ENCODE measurements at places on chromosomes 6 and 20.

- no peak for DNase-seq
Observed at GRCh38 chr20:51513545-51513944, 29.0 kb downstream of the NFATC2 start.

- no peak for DNase-seq
Observed at GRCh38 chr6:43361269-43361668, 8.2 kb downstream of the ZNF318 start.

GRCh38 chr6:46135176-46135575 lies 5.4 kb downstream of the ENPP4 start:
- DNase-seq, result no peak

DNA sequence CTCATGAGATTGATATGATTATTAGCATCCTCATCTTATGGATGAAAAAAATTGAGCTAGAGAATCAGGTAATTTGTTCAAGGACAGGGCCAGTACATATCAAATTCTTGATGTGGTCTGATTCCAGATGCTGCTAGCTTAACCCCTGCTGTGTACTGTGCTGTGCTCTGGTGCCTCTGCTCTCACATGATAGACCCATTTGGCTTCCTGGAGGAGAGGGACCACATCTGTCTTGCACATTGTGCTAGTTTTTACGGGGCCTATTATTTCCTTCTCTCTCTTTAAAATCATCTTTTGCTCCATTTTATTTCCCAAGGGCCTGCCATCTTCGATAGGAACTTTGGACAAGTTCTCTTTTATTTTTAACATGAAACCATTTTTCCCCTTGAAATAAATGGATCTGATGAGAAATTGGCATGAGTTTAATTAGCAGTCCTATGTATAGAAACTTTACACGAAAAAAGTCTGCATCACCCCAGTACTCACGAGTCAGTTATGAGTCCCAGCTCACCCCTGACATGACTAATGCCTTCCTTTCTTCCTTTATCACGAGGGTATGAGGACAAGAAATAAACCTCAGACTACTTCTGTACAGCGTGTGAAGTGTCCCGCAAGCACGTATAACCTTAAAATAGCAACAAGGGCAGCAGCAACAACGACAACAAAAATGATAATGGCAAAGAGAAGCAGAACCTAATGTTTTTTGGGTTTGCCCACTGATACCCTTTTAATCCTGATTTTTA lies 26.5 kb downstream of the CD109 start:
- no peak for DNase-seq

DNA sequence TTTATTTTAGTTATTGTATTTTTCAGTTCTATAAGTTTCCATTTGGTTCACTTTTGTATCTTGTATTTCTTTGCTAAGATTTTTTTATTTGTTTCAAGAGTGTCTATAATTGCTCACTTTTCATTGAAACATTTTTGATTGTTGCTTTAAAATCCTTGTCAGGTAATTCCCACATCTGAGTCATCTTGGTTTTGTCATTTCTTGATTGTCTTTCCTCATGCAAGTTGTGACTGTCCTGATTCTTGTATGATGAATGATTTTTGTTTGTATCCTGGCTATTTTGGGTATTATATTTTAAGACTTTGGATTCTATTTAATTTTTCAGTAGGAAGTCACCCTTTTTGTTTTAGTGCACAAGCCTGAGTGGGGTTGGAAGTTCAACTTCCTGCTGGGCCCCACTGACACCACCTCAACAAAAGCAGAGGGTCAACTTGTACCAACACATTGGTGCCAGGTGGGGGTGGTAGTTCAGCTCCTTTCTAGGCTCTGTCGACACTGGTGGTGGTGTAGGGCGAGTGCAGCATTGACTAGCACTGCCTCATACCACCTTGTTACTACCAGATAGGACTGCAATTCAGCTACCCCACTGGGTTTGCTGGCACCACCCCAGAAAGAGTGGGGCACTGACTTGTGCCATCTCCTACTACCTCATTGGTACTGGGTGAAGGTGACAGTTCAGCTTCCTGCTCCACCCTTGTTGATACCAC lies 8.8 kb downstream of the RSPH3 start:
- DNase-seq, result no peak

DNA sequence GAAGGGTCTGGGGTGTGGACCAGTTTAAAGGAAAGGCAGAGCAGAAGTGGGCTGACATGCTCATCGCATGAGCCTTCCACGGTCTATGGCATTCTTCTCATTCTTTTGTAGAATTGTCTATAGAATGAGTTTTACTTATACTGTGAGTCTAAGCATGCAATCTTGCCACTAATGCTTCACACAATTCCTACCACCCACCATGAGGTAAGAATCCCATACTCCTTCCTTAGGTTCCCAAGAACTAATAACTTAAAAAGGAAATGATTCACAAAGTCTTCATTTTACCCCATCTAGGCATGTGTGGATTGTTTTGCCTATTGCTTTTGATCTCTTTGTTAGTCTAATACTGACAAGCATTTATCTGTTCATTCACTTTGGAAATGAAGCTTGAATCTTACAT lies 195.2 kb downstream of the LY86 start:
- no peak for DNase-seq

GRCh38 chr6:97053643-97054411 lies 129.3 kb downstream of the KLHL32 start:
- DNase-seq, result no peak
